ENCODE measurements at places on chromosomes 2 and 18. TPM values are rescaled to one million over a fixed set of nuclear protein-coding genes. Genes with fewer than 3 reads are reported as not detected.

The IL36G gene
- not detected for total RNA-seq

DNA sequence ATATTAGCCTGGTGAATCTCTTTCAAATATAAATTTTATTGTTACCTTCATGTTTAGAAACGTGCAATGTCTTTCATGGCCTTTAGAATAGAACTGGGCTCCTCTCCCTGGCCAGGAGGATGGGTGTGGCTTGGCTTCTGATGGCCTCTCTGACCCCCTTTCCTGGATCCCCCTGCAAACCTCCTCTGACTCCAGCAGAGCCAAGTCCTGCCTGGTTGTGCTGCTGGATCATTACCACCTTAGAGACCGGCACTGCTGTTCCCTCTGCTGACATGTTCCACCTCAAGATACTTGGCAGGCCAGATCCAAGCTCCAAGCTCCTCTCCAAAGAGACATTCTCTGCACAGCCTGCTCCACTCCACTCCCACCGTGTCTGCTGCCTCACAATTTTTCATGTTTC lies 823.8 kb upstream of the HS6ST1 start:
- DNase-seq = no peak

DNA sequence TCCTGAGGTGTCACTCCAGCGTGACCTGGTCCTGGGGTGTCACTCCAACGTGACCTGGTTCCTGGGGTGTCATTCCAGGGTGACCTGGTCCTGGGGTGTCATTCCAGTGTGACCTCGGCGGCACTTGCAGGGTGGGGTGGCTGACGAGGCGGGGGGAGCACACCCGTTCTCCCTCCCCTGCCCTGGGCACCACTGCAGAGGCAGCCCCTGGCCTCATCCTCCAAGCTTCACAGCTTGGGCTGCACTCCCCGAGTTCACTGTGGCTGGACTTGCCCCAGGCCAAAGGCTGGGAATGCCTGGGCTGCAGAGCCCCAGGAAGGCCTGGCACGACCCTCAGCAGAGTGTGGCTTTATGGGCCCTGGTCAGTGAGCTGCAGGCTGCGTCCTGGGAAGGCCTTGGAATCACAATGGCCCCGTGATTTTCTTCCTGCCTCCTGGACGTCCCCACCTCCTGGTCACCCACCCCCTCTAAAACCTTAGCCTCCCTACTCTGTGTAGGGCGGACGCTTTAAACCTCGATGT lies 88.3 kb downstream of the NFATC1 start:
- DNase-seq = no peak

- peak; percentile 31 for DNase-seq
Observed at GRCh38 chr2:1721706-1722646, 22.3 kb downstream of the PXDN start.

All from PC-9 (cell line).